AML-193 (cell line): ENCODE measurements at places on chromosomes 16 and 17.

GRCh38 chr17:74180336-74180735 is 23.1 kb upstream of the RPL38 start:
- DNase-seq = no peak

GRCh38 chr17:48492401-48493298 is 38.2 kb downstream of the HOXB1 start:
- no peak for DNase-seq

GRCh38 chr17:64692187-64692586 is 30.1 kb upstream of the SMURF2 start:
- DNase-seq = no peak

DNA sequence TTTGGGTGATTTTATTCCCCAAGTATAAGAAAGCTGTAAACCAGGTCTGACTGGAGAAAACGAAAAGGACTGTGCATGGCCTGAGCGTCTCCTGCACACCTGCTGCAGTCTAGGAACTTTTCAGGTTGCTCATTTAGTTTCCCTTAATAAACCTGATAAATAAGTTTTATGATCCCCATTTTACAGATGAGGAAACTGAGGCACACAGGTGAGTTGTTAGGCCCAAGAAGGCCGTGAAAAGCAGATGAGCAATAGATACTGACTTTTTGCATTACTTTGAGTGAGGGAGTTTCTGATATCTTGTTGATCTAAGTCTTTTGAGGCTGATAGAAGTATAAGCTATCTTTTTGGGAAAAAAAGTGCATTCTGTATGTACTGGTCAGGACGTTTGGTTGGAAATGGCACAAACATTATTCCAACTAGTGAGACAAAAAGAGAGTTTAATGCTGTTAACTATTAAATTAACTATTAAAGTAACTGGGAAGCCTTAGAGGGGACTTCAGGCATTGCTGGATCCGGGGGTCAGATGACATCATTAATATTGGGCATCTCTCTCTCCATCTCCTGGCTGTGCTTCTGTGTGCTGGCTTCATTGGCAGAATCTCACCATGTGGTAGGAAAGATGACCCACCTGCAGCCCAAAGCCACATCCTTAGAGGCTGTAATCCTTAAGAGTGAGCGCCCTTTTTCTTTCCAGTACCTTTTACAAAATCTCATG is 163.4 kb downstream of the CMIP start:
- no peak for DNase-seq

DNA sequence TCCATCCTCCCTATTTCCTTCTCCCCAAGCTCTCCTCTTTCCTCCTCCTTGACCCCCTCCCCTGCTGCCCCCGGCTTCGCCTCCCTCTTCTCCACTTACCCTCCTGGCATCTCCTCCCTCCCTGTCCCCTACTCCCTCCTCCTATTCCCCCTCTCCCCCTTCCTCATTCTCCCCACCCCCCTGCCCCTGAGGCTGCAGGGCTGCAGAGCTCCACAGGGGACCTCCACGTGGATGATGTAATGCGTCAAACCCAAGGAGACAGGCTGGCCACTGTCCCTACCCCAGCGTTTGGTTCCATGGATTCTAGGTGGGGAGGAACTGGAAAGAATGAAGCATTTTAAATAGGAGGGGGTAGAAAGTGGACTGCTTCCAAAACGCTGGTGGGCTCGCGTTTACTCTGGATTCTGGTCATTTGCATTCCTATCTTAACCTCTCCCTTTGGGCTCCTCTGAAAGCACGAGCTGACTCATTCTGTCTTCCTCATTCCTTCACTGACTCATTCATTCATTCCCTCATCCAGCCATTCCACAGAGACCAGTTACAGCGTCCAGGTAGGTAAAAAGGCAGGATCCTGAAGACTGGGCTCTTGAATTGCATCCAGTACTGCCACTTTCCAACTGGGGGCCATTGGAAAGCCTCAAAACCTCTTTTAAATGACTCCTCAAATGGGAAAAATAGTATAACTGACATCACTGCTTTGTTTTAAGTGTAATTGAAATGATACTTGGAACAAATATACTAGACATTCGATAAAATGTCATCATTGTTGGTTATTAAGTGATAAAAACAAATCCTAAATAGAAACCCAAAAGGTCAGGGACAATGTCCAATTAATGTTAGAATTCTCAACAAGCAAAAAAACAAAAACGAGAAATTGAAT is 943 bp upstream of the COTL1 start:
- peak; percentile 28 for DNase-seq
